ENCODE measurements at places on chromosomes 3 and 15.

GRCh38 chr15:90956274-90957030, 1.8 kb downstream of the RCCD1 start:
- peak; percentile 49 for DNase-seq

GRCh38 chr15:23074684-23075083, 35.3 kb upstream of the TUBGCP5 start:
- no peak for DNase-seq

DNA sequence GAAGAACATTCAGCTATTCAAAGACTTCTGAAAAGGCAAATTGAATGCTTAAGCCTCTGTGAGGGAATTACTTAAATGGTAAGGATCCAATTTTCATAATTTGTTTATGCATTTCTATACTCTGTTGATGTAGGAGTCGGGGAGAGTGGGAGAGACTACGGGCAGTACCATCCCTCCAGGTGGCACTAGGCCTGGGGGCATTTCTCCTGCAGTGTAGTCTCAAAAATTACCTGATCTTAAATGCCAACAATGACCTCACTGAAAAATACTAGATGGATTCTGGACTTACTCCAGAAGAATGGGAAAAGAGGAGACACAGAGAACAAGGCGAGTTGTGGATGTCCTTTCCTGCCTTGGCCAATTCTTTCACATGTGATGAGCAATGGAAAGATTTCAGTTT, 77.8 kb upstream of the PLXND1 start:
- DNase-seq, result no peak

DNA sequence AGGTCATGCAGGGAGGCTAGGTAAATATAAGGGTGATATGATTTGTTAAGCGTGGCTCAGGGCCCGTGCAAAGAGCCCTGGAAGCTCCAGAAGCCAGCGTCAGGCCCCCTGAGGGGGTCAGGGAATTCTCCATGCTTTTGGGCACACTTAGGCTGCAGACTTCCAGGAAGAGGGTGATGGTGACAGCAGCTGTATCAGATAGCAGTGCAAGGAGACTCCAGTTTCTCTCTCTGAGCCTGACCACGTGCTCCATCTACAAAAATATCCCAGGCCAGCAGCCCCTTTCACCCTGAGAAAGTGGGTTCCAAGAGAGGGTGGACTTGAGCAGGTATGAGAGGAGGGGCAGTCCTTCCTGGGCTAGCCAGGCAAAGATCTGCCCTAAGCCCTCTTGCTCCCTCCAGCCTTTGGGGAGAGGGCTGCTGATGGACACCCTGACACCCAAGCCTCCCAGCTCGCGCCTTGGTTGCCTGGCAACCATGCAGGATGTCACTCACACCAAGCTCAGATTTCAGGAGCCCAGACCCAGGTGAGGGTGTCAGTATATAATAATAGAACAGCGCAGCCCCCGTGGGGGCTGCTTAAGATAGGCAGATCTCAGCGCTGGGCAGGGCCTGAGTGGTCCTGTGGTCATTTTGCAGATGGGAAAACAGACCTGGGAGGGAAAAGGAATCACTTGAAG, 35.8 kb downstream of the ATP2B2 start:
- DNase-seq, result no peak

DNA sequence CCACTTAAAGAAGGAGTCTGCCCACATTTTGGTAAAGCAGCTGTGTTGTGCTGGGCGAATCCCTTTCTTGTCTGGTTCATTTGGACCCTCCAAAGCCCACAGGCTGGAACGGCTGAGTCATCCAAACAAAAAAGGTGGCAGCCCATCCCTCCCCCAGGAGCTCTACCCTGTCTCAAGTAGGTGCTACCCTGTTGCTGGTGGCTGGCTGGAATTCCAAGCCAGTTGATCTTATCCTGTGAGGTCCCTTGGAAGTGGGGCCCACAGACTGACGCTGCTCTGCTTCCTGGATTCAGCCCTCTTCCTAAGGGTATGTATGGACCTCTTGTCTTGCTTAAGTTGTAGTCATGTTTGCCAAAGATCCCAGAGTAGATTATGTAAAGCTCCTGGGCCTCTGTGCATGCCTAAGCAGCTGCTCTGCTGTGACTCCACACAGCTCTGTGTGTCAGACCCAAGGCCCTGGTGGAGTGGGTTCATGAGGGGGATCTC, 44.5 kb downstream of the CCR1 start:
- no peak for DNase-seq

All from activated CD4-positive, alpha-beta T cell treated with anti-CD3 and anti-CD28 coated beads, Interleukin-2, amount 50 U/mL, for 24 hours (primary cell).